Common myeloid progenitor, CD34-positive (primary cell): ENCODE measurements at places on chromosomes 12 and 14.

DNA sequence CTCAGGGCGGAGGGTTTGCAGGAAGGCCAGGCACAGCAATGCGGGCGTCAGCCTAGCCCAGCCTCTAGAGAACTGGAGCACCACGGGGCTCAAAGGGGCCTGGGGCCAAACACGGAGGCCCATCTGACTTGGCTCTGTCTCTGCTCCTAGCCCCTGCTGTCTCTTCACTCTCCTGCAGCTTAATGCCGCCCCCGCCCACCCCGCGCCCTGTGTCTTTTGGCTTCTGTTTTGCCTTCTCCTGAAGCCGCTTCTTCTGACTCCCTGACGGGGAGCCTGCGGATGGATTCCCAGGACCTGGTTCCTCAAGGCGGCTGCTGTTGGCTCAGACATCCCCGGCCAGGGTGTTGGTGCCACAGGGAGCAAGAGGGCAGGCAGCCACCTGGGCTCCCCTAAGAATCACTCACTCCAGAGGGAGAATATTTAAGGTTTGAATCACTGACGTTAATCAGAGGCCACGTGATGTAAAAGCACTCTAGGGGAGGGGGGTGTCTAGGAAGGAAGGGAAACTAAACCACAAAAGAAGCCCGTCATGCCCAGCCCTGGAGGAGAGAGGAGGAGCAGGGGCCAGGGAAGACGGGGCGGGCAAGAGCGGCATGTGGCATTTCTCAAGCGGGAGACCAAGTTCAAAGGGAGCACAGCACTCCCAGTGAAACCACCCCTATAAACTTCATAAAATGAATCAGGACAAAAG is 36.9 kb upstream of the PRMT8 start:
- peak; percentile 13 for DNase-seq

DNA sequence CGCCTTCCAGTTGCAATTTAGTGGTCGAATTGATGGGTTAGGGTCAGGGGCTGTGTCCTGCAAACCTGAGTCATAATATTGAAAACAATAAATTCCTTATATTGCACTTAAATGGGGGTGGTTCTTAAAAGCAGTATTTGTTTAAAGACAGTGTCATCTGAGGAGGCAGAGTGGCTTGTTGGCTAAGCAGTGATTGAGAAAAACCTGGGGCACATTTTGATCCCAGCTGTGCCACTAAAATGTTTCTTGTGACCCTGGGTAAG is 48.4 kb downstream of the FBXW8 start:
- DNase-seq = no peak

DNA sequence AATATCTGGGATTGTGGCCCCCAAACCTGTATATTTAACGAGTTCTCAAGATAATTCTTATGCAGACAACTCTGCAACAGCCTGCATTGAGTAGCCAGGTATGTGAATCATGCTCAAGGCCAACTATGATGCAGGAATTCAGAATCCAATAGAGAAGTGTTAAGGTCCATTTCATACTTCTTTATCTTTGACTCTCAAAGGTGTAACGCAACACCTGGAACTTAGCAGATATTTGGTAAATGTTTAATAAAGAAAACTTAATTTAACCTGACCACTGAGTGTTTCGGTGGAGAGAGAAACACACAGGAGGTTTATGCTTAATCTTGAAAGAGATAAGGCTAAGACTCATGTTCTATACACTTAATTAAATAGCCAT is 156.5 kb upstream of the PLEKHG7 start:
- DNase-seq = no peak

DNA sequence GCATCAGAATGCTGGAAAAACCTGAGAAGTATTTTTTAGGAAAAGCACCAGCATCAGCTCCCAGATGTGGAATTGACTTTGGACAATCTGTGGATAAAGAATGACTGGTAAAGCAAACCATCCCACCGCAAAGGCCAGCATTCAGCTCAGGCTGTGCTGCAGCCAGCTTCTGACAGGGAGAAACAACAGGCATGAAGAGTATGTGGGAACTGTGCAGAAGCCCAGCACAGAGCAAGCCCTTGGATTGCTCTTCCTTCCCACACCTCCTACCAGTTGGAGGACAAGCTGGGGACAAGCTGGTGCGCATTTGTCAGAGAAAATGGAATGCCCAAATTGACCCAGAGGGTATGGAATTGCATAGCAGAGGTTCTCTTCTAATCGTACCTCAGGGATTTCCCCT is 228.1 kb downstream of the ANO2 start:
- no peak for DNase-seq
